ENCODE measurements at places on chromosomes 6 and 20.

GRCh38 chr6:100121854-100122609 is 128.0 kb upstream of the MCHR2 start:
- no peak for DNase-seq

DNA sequence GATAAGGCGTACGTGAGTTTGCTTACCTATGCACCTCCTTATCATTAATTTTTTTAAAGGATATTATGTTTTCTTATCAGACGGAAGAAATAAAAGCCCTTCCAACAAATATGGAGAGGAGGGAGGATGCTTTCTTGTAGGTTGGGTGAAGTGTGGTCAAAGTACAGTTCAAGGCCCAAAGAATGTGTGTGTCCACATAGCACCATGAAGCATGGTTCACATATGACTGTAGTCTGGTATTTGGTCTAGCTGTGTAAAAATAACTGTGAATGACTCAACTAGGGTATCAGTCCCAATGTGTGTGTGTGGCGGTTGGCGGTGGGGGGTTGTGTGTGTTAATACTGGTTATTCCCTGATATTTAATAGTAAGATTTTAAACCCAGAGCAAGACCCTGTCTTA is 212.7 kb downstream of the TMEM242 start:
- DNase-seq = no peak

DNA sequence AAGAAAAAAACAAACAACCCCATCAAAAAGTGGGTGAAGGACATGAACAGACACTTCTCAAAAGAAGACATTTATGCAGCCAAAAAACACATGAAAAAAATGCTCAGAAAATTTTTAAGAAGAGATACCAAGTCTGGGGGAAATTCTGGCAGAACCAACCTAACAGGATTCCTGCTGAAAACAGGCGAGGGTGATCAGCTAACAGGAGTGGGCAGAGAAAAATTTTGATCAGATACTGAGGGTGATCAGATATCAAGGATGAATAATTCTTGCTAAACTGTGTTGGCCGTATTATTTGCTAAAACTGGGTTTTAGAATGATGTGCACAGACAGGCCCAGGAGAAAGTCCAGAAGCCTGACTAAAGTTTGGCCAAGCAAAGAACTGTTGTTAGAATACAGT is 557.3 kb downstream of the CD109 start:
- no peak for DNase-seq

- no peak for DNase-seq
These were observed 493 bp upstream of the SGK1 start for GRCh38 chr6:134318236-134318973.

- DNase-seq = no peak
These were observed 206.7 kb upstream of the SULF2 start for GRCh38 chr20:47991875-47992488.

- DNase-seq = no peak
These were observed 146.9 kb downstream of the MACROD2 start for GRCh38 chr20:14142171-14142570.

DNA sequence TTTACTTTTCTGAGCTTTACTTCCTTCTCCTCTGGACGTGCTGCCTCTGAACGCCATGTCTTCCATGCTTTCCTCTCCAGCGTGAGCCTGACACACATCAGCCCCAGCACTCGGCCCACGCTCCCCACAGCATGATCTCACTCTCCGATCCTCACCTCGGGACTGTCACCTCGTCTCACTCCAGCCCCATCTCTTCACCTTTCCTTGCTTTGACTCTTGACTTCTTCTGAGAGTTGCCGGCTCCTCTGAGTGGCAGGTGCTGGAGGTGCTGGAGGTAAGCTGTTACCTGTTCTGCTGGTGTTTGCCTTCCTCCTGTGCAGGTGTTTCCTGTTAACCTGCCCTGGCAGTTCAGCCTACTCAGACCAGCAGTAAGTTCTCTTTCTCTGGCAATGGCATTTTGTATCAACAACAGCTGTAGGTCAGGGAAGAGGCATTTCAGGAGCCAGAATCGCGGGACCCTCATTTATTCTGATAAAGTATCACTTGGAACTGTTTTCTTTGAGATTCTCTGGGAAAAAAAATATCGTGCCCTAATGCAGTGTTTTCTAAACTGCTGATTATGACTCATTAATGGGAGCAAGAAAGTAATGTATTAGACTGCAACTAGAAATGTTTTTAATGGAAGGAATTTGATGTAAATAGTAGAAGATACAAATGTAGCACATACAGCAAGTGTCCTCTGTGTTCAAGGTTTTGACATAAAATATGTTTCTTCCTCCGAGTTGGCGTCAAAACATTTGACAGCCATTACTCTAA is 106.5 kb downstream of the ARID1B start:
- peak; percentile 51 for DNase-seq

DNA sequence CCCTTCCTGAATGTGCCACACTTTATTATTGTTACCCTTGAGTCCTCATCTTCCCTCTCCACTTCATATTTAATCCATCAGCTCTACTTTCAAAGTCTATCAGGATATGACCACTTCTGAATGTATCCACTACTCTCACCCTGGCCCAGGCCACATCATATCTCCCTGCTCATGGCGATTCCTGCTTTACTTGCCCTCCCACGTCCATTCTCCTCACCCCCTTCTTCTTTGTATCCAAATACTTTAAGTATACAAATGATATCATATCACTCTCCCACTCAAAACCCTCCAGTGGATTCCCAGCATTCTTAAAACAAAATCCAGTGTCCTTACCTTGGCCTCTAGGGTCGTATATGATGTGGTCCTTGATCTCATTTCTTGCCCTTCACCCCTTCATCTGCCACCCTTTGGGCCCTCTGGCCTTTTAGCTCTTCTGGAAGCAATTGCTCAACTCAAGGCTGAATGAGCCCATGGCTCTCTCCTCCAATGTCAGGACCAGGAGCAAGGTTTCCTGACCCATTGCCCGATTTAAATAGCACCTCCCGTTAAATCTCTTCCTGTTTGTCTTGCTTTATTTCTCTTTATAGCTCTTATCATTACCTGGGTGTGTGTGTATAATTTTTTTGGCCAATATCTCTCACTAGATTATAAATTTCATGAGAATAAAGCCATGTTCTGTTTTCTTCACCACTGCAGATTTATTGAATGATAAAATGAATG is 205.9 kb upstream of the ECI2 start:
- no peak for DNase-seq

- no peak for DNase-seq
These were observed 336.0 kb upstream of the DEFB115 start for GRCh38 chr20:30921286-30922071.

- peak; percentile 78 for DNase-seq
These were observed 50.0 kb downstream of the SYNJ2 start for GRCh38 chr6:158031381-158032353.

DNA sequence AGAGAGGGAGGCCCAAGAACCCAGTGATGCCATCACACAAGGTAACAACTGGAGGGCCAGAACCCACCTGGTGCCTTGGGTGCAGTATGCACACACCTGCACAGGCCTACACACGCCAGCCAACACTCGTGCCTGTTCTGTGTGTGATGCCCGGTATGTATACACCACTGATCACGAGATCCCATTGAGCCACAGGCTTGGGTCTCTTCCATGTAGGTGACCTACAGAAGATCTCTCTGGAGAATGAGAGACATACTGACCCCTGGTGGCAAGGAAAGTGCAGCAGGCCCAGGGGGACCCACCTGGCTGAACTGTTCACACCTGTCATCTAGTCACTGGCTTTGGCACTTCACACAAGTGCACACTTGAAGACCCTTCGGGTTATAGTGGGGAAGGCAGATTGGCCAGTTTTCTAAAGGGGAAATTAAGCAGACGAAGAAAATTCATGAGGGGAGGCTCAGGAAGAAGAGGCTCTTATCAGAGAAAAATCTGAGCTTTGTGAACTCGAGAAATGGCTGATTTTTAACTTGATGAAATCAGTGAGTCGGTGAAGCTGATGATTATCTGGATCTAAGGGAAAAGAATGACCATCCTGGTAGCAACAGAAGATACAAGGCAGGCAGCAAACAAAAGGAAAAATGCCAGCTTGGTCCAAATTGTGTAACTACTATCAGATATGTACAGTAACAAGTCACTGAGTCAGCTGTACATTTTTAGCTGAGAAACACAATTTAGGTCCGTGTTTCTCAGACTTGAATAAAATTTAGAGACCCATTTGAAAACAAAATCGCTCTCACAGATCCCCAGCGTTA is 69.1 kb upstream of the PBOV1 start:
- peak; percentile 59 for DNase-seq

GRCh38 chr6:119241111-119241465 is 108.5 kb downstream of the MAN1A1 start:
- DNase-seq = no peak

DNA sequence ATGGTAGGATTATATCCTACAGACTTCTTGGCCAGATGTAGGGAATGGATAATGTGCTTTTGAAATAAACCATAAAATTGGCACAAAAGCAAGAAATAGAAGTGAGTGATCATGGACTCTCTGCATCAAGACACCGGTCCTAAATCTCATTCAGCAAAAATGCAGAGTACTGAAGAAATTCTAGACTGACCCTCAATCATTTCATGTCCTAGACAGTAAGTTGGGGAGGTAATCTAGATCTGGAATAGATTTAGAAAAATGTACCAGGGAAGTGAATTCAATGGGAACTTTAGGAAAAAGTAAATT is 69.7 kb upstream of the ADTRP start:
- no peak for DNase-seq

DNA sequence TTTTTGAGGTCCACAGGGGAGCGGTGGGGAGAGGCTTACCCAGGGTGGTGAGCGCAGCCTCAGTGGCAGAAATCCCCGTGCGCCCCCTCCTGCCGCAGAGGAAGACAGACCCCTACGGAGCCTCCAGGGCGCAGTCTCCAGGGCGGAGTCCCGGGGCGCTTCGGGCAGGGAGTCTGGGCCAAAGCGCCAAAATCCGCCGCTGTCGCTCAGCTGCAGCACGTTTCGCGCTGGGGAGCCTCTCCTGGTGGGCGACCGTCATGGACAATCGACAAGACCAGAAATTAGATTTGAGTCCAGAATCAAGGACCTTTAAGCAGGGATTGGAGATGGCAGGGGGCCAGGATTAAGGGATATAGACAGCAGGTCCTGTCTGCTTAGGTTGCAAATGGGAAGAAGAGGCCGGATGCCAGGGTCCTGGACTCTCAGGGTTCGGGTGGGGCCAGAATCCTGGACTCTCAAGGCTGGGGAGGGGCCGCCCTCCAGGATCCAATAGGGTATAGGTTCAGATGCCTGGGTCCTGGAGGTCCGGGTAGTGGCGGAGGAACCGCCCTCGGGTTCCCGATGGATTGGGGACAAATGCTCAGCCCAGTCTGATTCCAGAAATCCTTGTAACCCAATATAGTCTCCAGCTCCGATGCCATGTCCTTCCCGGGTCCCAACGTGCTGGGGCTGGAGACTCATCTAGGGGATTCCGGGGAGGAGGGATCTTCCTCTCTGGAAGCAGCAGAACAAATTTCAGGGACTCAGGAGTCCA is 7.9 kb upstream of the HLA-E start:
- DNase-seq = no peak

GRCh38 chr20:62733891-62734290 is 25.3 kb downstream of the NTSR1 start:
- DNase-seq = no peak

DNA sequence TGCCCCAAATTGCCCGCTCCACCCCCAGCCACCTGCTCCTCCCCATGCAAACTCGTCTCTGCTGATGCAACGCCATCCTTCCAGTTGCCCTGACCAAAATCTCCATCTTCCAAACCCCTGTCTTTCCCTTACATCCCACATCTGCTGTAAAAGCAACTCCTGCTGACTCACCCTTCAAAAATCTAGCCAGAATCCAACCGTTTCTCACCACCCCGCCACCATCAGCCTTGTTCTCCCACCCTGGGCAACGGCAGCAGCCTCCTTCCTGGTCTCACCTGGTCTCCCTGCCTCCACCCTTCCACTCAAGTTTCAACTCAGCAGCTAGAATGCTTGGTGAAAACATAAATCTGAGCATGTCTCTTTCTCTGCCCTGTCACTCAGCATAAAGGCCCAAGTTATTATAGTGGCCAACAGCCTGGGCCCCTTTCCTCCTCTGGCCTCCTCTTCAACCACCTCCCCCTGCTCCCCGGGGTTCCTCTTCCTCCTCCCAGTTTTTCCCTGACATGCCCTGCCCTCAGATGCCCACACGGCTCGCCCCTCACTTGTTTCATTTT is 7.2 kb upstream of the SYNJ2 start:
- no peak for DNase-seq

DNA sequence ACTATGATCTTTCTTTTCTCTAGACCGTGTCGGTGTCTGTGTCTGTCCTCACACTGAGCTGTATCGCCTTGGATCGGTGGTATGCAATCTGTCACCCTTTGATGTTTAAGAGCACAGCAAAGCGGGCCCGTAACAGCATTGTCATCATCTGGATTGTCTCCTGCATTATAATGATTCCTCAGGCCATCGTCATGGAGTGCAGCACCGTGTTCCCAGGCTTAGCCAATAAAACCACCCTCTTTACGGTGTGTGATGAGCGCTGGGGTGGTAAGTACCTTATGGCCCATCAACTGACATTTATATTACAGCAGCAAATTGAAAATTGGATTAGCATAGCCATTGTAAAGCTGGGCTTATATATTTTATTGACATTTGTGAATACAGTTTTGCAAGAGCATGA is 72.2 kb upstream of the GFRAL start:
- DNase-seq = no peak

DNA sequence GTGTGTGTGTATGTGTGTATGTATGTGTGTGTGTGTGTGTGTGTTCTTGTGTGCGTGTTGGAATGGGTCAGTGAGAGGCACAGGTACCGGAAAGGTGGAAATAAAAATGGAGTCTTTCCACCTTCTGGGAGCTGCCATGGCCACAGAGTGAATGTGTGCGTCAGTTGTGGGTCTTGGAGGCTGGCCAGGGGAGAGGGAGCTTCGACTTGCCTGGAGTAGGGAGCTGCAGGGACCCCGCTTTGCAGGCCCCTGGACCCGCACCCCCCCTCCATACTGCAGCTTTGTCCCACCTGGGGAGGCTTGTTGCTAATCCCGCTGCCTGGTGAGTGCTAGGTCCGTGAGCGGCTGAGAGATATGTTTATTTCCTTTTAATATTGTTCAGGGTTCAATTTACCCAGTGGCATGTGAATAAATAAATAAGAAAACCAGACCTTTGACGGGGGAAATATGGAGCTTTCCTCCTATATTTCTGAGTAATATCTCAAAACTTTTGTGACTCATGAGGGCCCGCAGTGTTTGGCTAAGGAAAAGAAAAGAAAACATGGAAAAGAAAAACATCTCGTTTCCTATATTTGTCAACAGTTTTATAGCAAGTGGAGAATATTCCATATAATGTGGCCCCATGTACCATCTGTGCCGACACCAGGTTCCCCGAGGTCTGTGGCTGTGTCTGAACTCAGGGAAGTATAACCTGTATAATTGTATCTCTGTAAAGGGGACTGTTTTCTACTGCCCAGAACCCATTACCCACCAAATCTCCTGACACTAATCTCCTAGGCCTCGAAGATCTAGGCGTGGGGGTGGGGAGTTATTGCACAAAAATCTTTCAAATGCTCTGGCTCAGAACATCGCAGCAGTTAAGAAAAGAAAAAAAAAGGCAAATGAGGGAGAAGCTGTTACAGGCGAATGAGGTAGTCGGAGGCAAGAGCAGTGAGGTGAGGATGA is 24.6 kb upstream of the CCDC167 start:
- no peak for DNase-seq

- DNase-seq = no peak
These were observed 107.9 kb downstream of the EPM2A start for GRCh38 chr6:145627451-145627850.

- no peak for DNase-seq
These were observed 24.1 kb downstream of the BFSP1 start for GRCh38 chr20:17507032-17507431.

All from activated T-cell treated with anti-CD3 and anti-CD28 coated beads, Interleukin-2, amount 50 U/mL, for 48 hours (primary cell).